ENCODE measurements at places on chromosomes 4 and X. TPM values are rescaled to one million over a fixed set of nuclear protein-coding genes. Genes with fewer than 3 reads are reported as not detected.
A peak's percentile ranks its signal among the peaks of the same experiment; 100 is the strongest.

DNA sequence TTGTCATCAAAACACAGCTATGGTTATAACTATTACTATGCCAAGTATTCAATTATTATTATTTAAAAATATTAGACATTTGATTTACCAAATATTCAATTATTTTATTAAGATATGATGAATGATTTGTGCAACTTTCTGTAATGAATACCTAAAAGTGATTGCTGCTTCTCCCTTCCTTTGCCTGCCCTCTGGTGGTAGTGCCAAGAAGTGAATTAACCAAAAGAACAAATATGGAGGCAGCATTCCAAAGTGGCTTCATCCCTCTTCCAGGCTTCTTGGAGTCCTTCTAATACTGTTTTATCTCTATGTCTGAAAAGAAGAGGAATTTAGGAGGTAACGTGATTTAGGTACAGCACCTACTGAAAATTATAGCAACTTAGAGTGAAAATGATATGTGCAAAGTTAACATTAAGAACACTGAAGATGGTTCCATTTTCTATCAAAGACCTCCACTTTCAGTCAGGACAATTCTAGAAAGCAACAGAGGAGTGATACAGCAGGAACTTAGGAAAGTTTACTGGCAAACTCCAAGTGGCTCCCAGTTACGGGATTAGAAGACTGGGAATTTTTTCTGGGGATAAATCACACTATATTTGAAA is 43.0 kb downstream of the ENPEP start:
- no peaks in the 10 kb centered on the region for H3K27me3 ChIP-seq
- no peaks in the 10 kb centered on the region for H3K36me3 ChIP-seq
- H3K4me3 ChIP-seq = no peak overlapping the region

DNA sequence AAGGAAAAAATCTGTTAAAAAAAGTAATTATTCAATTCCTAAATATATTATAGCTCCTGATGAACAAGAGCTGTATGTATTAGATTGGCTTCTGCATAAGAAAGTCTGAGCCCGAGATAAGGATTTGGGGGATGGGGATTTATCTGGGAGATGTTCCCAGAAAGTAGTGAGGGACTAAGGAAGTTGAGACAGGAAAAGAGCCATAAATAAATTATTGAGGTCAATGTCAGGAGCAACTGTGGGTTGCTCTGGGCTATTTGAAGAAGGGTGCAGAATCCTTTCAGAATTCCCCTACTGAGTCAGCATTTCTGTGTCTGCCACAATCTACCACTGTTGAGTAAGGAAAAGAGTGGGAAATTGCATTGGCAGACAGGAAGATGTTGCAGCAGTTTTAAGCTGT is 3.1 kb upstream of the TDO2 start:
- H3K27me3 ChIP-seq = no peaks in the 10 kb centered on the region
- no peak overlapping the region for H3K27ac ChIP-seq
- H3K36me3 ChIP-seq = no peaks in the 10 kb centered on the region
- no peak for DNase-seq
- H3K4me1 ChIP-seq = peaks cover 4% of the 10 kb centered on the region

The TCEAL6 gene
- total RNA-seq = 2.0 TPM

DNA sequence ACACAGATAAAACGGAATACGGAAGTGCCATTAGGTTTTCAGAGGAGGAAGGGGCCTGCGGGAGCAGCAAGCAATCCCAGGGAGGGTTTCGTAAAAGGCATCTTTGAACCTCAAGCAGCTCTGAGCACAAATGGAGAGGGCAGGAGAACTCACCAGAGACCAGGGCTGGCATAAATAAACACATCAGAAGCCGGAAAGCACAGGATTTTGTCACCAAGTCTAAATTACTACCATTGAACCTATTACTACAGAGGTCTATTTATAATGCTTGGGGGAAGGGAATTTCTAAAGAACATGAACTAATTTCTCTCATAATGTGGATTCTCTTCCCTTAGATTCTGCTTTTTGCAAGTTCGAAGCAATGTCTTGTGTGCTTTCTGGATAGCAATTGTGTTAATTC is 39.6 kb upstream of the MBTPS2 start:
- H3K4me3 ChIP-seq = no peak overlapping the region
- H3K36me3 ChIP-seq = no peaks in the 10 kb centered on the region
- H3K27ac ChIP-seq = peak overlapping the region; percentile 59
- no peak for DNase-seq
- H3K4me1 ChIP-seq = peaks cover 18% of the 10 kb centered on the region

The TAF7L gene
- not detected for total RNA-seq

GRCh38 chr4:186722796-186723291 is 812 bp downstream of the FAT1 start:
- H3K4me1 ChIP-seq = peaks cover 17% of the 10 kb centered on the region
- H3K27me3 ChIP-seq = no peaks in the 10 kb centered on the region
- no peaks in the 10 kb centered on the region for H3K36me3 ChIP-seq
- H3K4me3 ChIP-seq = peak overlapping the region; percentile 88
- DNase-seq = peak; percentile 76

The NMU gene
- total RNA-seq = not detected

The MAGEA10 gene
- not detected for total RNA-seq

GRCh38 chr4:111871802-111872201 is 273.5 kb upstream of the FAM241A start:
- H3K27me3 ChIP-seq = no peaks in the 10 kb centered on the region
- DNase-seq = no peak
- H3K4me1 ChIP-seq = no peaks in the 10 kb centered on the region
- H3K4me3 ChIP-seq = no peak overlapping the region
- H3K27ac ChIP-seq = no peak overlapping the region

The GLRA3 gene
- 0.33 TPM for total RNA-seq

DNA sequence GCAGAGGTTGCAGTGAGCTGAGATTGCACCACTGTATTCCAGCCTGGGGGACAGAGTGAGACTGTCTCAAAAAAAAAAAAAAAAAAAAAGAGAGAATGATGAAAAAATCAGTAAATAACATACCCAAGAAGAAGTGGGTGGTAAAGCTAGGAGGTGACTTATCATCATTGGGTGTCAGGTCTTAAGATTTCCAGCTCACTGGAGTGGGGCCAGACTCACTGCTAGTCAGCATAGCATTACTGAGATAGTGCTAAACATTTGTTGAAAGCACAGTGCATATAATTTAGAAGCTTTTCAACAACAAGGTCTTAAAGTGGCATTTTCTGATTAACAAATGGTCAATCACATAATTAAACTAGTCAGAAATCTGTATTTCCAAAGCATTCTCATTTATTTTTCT is 221.8 kb upstream of the GYPA start:
- DNase-seq = no peak
- no peaks in the 10 kb centered on the region for H3K27me3 ChIP-seq
- no peak overlapping the region for H3K4me3 ChIP-seq
- no peak overlapping the region for H3K27ac ChIP-seq
- no peaks in the 10 kb centered on the region for H3K4me1 ChIP-seq

DNA sequence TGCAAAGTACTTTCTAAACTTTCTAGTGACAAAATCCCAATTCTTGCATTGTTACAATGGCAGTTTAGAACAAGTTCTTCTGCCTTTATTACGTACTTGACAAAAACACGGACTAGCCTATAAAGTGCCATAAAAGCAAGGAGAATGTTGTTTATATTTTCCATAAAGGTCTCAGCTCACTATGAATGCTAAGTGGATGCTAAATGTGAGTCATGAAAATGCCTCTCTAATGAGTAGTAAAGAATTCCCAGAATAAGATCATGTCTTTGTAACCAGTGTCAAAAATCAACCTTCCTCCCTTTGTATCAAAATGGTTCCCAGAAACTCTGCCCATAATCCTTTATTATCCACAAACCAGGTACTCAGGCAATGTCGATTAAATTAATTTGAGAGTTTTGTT is 539.8 kb upstream of the SLIT2 start:
- no peak overlapping the region for H3K4me3 ChIP-seq
- H3K4me1 ChIP-seq = no peaks in the 10 kb centered on the region
- no peaks in the 10 kb centered on the region for H3K27me3 ChIP-seq
- no peak for DNase-seq
- H3K36me3 ChIP-seq = no peaks in the 10 kb centered on the region
- no peak overlapping the region for H3K27ac ChIP-seq

The FAAH2 gene
- total RNA-seq = 22.2 TPM

DNA sequence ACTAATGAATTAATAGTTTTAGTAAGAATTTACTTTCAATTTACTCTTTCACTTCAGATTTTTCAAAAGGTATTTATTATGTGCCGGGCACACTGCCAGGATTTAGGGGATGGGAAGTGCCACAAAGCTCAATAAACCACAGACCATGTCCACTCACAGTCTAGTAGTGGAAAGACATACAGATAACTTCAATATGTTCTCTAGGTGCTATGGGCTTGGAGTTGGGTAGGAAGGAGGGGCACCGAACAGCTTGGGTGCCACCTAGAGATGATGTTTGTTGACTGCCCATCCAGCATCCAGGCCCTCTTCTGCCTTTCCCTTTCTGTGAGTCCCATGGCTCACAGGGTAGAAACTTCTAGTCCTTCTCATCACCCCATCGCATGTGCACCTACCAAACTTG is 17.8 kb downstream of the MFAP3L start:
- H3K4me1 ChIP-seq = peaks cover 11% of the 10 kb centered on the region
- DNase-seq = no peak
- H3K36me3 ChIP-seq = no peaks in the 10 kb centered on the region
- no peak overlapping the region for H3K4me3 ChIP-seq
- no peak overlapping the region for H3K27ac ChIP-seq

The BBS12 gene
- 4.3 TPM for total RNA-seq

- H3K36me3 ChIP-seq = no peaks in the 10 kb centered on the region
- no peak for DNase-seq
- no peak overlapping the region for H3K4me3 ChIP-seq
- H3K27me3 ChIP-seq = no peaks in the 10 kb centered on the region
Measured at GRCh38 chrX:45233531-45233930, 32.9 kb upstream of the DIPK2B start.

The XAGE5 gene
- total RNA-seq = not detected

- H3K4me3 ChIP-seq = no peak overlapping the region
- no peak overlapping the region for H3K27ac ChIP-seq
- no peaks in the 10 kb centered on the region for H3K36me3 ChIP-seq
- no peaks in the 10 kb centered on the region for H3K27me3 ChIP-seq
Measured at GRCh38 chr4:106034220-106034619, 138.9 kb downstream of the NPNT start.

GRCh38 chrX:11960031-11960430 is 178.2 kb upstream of the FRMPD4 start:
- no peaks in the 10 kb centered on the region for H3K4me1 ChIP-seq
- H3K27ac ChIP-seq = no peak overlapping the region
- no peak for DNase-seq
- H3K4me3 ChIP-seq = no peak overlapping the region

DNA sequence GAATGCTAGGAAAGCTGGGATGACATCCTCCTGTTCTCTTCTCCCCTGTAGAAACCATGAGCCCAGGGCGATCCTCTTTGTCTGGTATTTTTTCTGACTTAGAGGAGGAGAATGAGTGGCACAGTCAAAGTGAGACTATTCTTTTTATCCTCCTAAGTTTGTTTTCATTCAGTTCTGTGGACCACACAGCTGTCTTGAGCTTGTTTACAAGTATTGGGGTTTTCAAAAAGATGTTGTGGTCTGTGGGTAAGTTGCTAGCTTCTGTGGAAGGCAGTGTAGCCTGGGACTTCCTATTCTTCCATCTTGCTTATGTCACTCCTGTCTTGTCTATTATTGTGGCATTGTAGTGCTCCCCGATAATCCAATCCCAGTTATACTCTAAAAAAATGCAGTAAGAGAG is 223.0 kb downstream of the PAPSS1 start:
- no peak overlapping the region for H3K4me3 ChIP-seq
- no peak overlapping the region for H3K27ac ChIP-seq
- H3K36me3 ChIP-seq = no peaks in the 10 kb centered on the region
- no peaks in the 10 kb centered on the region for H3K27me3 ChIP-seq

DNA sequence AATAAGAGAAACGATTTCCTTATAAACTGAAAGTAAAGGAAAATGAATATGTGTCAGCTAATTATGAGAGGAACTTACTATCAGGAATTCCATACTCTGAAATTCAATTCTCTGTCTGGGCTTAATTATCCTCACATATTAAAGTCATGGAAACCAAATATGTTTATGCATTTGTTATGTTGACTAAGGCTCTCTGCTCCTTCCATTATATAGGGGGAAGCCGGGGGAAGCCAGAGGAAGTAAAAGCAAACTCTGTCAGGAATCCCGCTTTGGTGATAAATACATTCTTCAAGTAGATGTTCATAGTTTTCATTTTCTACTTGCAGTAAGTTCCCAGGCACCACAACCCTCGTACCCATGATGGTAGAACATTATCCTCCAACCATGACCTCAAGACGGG is 142.8 kb upstream of the VCX2 start:
- no peaks in the 10 kb centered on the region for H3K36me3 ChIP-seq
- no peak overlapping the region for H3K4me3 ChIP-seq
- no peak overlapping the region for H3K27ac ChIP-seq
- no peak for DNase-seq
- no peaks in the 10 kb centered on the region for H3K4me1 ChIP-seq
- no peaks in the 10 kb centered on the region for H3K27me3 ChIP-seq

DNA sequence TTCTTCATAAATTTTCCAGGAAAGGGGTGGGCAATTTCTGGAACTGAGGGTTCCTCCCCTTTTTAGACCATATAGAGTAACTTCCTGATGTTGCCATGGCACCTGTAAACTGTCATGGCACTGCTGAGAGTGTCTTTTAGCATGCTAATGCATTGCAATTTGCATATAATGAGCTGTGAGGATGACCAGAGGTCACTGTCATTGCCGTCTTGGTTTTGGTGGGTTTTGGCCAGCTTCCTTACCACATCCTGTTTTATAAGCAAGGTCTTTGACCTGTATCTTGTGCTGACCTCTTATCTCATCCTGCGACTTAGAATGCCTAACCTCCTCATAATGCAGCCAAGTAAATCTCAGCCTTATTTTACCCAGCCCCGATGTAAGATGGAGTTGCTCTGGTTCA is 577.8 kb downstream of the NLGN4X start:
- no peak overlapping the region for H3K4me3 ChIP-seq
- DNase-seq = no peak
- no peak overlapping the region for H3K27ac ChIP-seq
- H3K4me1 ChIP-seq = no peaks in the 10 kb centered on the region
- H3K27me3 ChIP-seq = no peaks in the 10 kb centered on the region

The ITIH6 gene
- total RNA-seq = not detected

The PLXNB3 gene
- 9.2 TPM for total RNA-seq

GRCh38 chrX:31036895-31037294 is 34.9 kb downstream of the FTHL17 start:
- H3K4me3 ChIP-seq = no peak overlapping the region
- no peak overlapping the region for H3K27ac ChIP-seq
- no peaks in the 10 kb centered on the region for H3K36me3 ChIP-seq
- H3K4me1 ChIP-seq = no peaks in the 10 kb centered on the region
- DNase-seq = no peak
